Type B pancreatic cell (in vitro differentiated cells): ENCODE measurements at places on chromosomes 7 and 10. TPM values are rescaled to one million over a fixed set of nuclear protein-coding genes. Genes with fewer than 3 reads are reported as not detected.

GRCh38 chr7:107538001-107538400 is 25.7 kb downstream of the COG5 start:
- no peak for DNase-seq

DNA sequence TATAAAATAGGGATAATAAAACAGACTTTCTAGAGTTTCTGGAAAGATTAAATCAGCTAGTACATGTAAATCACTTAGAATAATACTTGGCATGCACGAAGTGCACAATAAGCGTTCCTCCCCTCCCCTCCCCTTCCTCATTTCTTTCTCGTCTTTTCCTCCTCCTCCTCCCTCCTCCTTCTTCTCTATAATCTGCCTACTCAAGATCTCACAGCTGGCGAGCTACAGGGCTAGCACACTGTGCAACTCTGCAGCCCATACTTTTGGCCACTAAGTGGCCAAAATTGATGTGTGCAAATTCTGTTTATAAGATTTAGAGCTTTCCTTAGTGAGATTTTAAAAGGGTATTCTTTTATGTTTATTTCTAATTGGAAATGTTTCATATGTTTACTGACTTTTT is 565.3 kb downstream of the PHTF2 start:
- DNase-seq = no peak

- DNase-seq = no peak
Observed at GRCh38 chr10:84991301-84991700, 662.9 kb downstream of the CCSER2 start.

- DNase-seq = no peak
Observed at GRCh38 chr7:29287366-29287765, 92.8 kb downstream of the CHN2 start.

DNA sequence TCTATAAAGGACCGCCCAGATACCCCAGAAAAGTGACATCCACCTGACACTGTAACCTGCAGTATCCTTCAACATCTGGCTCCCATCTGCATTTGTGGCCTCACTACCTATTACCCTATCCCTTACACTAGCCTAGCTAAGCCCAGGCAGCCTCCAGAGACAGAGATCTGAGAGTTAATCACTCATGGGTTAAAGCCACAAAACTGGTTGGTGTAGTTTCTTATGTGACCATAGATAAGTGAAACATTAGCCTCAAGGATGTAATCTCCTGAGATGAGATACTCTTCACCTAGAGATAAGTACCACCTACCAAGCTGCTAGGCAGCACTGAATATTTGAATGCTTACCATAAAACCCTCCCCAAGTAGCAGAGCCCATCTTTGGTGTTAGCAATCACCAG is 35.4 kb downstream of the CTTNBP2 start:
- no peak for DNase-seq

The DYDC2 gene
- 1.1 TPM in 1 of 2 replicates, not detected in the other for total RNA-seq

The TEX47 gene
- total RNA-seq = not detected in 2 replicates

The GRID2IP gene
- total RNA-seq = 0.43 and 1.6 TPM in 2 replicates

The MAD1L1 gene
- 32.0 and 40.7 TPM in 2 replicates for total RNA-seq

The UBE2D4 gene
- 11.4 and 16.7 TPM in 2 replicates for total RNA-seq

The SPDYE5 gene
- total RNA-seq = not detected in 2 replicates

The ASB13 gene
- total RNA-seq = 13.9 and 28.2 TPM in 2 replicates

The SPDYE1 gene
- total RNA-seq = not detected in 2 replicates

The ZP3 gene
- not detected in 2 replicates for total RNA-seq
